H54 (cell line): ENCODE measurements at places on chromosomes 16 and 17.
A peak's percentile ranks its signal among the peaks of the same experiment; 100 is the strongest.

DNA sequence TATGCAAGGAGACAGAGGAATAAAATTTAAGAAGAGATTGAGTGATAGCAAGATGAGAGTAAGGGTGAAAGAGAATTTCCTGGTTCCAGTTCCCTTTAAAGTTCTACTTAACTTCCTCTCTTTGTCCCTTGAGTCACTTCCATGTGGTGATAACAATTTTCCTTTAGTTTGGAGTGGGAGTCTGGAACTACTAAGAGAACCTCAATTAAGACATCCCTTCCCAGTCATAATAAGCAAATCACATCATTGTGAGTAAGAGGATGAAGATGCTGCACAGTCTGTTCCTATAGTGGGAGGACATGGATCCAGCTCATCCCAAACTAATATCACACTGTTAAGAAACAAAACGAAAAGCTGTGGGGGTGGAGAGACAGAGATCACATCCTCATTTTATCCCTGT lies 24.4 kb downstream of the TBX21 start:
- no peak for DNase-seq

DNA sequence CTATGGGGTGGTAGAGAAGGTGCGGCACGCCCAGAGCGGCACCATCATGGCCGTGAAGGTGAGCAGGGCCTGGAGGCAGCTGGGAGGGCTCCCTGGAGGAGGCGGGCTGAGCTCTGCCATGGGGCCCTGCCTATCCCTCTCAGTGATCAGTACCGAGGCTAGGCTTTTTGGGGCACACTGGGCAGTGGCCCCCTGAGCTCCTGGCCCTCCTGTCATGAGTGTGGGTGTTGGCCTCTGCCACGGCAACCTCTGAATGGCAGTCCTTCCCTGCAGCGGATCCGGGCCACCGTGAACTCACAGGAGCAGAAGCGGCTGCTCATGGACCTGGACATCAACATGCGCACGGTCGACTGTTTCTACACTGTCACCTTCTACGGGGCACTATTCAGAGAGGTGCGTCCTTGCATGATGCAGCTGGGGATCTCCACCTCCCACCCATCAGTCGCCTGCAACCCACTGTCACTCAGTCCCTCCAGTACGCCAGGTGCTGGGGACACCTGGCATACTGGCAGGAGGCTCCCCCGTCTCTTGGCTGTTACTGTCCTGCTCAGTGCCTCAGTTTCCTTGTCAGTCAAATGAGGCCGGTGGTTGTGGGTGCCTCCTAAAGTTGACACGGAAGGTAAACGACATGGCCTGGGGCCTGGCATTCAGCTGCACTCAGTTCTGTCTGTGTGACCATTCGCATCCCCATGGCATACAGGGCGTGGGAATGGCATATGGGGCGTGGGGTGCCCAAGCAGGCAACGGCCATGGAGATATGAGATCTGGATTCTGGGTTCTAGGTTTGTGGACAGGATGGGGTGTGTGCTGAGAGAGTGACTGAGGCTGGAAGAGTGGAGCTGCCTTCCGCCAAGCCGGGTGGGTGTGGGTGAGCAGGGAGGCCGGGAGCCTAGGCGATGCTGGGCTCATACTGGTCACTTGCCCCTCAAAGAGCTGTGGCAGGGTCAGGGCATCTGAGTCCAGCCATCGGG lies 16.4 kb downstream of the MAP2K3 start:
- DNase-seq = no peak

- no peak for DNase-seq
Measured at GRCh38 chr16:4089811-4090301, 26.4 kb downstream of the ADCY9 start.

DNA sequence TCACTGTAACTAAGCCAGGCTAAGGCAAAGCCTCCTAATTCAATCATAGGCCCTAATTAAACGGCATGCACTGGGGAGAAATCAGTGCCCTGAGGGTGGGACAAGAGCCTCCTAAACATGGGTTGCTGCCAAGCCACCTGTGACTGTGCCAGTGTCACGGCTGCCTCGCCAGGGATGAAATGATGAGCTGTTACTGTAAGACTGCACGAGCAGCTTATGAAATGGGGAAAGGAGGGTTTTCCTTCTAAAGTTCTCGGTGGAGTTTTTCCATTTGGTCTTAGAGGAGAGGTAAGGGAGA lies 12.7 kb downstream of the TMEM11 start:
- no peak for DNase-seq

- DNase-seq = peak; percentile 69
Measured at GRCh38 chr16:80806927-80807340, 2.5 kb upstream of the CDYL2 start.

- DNase-seq = no peak
Measured at GRCh38 chr17:1083451-1084187, 86.7 kb downstream of the TIMM22 start.

- no peak for DNase-seq
Measured at GRCh38 chr16:50469744-50470321, 78.4 kb upstream of the NKD1 start.
